ENCODE measurements at places on chromosomes 6 and 20.

- DNase-seq = peak; percentile 92
These were observed 393 bp downstream of the BCLAF1 start for GRCh38 chr6:136289327-136289578.

DNA sequence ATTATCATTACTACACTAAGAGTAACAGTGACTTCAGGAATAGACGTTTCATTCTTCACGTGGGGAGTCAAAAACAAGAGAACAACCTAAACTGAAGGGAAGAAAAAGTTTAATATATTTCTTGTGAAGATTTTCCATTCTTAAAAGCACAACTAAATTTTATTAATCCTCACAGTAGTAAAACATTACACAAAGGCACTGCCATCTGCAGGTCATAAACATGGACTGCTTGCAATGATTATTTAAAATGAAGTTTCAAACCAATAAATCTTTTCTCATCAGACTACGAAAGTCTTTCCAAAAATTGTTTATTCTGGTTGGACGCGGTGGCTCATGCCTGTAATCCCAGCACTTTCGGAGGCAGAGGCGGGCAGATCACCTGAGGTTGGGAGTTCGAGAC is 2.6 kb downstream of the NCOA5 start:
- DNase-seq = no peak

DNA sequence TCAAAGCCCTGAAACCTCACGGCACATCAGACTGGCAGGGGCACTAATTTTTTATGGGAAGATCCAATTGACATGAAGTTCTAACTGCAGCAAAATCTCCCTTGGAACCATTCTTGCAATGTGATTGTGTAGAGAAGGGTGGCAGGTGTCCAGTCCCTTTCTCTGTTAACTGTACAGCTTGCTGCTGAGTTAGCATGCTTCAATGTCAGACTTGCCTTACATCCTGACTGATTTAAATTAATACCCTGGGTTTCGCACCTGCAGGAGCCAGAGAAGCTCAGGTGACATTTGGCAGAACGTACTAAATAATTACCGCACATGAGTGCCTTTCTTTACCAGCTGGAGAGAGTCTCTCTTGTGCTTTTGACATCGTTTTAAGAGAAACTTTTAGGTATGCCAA is 123.0 kb downstream of the DOK5 start:
- no peak for DNase-seq

GRCh38 chr6:157766901-157767774 is 55.9 kb upstream of the SNX9 start:
- DNase-seq = no peak

DNA sequence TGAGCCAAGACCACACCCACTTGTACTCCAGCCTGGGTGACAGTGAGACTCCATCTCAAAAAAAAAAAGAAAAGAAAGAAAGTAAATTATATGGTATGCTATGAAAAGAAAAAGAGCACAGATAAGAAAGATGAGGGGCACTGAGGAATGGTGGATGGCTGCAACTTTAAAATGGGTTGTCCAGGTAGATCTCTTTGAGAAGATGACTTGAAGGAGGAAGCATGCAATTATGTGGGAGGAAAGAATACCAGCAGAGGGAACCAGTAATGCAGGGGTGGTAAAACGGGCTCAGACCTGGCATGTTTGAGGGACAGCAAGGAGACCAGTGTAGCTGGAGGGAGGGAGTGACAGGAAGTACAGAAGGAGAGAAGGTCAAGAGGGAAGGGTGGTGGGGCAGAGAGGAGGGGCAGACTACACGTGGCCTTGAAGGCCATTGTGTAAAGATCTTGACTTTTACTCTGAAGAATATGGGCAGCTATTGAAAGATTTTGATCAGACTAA is 22.3 kb downstream of the LINC00237 start:
- DNase-seq = no peak

DNA sequence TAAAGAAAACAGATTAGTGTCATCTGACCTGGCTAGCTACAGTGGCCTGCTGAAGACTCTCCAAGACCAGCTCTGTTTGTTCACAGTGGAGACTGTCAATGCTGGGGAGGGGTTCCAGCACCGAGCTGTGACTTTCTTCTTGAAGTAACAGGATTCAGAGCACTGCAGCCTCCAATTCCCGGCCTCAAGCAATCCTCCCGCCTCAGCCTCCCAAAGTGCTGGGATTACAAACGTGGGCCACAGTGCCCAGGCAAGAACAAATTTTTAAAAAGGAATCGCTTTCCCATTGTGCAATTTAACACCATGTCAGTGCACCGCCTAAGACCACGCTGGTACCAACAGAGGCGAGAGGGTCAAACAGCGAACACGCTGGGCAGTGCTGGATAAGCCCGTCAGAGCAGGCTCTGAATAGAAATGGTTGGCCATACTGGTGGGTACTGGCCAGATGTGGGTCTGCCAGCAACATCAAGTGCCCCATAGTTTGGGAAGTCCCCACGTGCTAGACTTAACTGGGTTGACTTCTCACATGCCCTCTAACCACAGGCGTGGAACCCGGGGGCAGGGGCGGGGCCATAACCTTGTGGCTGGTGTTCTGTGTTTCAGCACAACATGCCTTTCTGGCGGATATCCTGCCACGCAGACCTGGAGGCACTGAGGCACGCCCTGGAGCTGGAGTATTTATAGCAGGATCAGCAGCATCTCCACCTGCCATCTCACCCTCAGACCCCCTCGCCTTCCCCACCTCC is 168.9 kb downstream of the ZMYND8 start:
- DNase-seq = no peak

DNA sequence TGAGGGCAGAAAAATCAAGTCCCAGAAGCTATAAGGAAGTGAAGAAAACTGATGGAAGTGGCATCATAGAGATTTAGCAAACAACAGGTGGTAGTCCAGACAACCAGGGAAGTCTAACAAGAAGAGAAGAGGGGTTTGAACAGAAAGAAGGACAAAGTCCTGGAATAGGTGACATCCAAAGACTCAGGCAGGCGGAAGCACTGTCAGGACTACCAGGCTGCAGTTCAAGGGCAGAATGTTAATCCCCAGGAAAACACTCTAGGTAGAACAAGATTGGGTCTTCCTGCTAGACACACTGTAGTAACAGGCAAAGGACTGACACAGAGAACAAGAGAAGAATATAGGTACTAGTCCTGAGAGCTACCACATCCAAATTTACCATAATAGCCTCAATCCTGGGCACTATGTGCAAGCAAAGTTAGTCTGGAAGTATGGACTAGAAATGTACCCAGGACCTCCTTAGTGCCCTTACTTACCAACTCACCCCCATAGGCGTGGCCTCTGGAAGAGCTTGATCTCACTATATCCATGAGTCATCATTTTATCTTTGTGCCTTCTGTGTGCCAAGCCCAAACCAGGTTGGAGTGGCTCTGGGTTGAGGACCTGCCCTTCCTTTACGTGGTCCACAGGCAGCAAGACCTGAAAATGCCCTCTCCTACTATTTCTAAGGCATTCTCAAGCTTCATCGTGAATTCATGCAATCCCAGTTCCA is 2.2 kb upstream of the EPB41L2 start:
- no peak for DNase-seq

DNA sequence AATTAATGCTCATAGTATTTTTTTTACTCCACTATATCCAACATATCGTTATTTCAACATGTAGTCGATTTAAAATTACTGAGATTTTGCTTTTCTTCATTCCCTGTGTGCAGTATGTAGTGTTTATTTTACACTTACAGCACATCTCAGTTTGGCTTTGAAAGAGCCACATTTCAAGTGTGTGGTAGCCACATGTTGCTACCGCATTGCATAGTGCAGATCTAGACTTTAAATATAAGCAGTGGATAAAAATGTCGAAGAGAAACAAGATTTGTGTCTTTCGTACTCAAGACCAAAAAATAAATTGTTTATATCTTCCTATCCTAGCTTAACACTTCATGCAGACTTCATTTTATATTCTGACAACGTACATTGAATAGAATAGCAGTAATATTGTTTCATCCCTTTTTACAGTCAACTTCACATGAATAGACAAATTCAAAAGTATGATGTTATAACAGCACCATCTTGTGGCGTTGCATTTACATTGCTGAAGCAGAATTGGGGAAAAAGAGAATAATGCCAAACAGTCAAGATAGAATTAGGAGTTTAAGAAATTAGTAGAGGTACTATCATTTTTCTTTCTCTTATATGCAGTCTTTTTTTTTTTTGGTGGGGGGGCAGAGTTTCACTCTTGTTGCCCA is 29.9 kb downstream of the FBXO5 start:
- DNase-seq = no peak

GRCh38 chr6:137697267-137697938 is 169.7 kb upstream of the TNFAIP3 start:
- DNase-seq = no peak

GRCh38 chr20:3000852-3001523 is 42.4 kb upstream of the GNRH2 start:
- DNase-seq = no peak

GRCh38 chr20:9203081-9203447 is 134.2 kb downstream of the PLCB4 start:
- DNase-seq = no peak

DNA sequence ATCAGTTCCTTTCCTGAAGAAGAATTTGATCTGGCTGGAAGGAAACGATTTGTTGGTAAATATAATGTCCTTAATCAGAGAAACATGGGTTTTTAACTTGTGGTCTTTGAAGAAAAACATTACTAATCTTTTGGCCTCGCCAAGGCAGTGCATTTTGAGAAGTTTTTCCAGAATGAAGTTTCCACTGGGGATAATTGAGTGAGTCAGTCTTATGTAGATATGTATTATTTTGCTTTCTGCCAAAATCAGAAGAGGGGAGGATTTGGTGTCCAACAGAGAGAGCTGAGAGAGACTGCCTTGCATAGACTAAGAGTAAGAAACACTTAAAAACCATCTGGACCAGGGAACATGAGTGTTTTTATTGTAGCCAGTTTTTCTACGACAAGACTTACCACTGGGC is 79.9 kb downstream of the FNDC1 start:
- no peak for DNase-seq

- DNase-seq = no peak
These were observed 553.7 kb downstream of the COL12A1 start for GRCh38 chr6:74651948-74652842.

DNA sequence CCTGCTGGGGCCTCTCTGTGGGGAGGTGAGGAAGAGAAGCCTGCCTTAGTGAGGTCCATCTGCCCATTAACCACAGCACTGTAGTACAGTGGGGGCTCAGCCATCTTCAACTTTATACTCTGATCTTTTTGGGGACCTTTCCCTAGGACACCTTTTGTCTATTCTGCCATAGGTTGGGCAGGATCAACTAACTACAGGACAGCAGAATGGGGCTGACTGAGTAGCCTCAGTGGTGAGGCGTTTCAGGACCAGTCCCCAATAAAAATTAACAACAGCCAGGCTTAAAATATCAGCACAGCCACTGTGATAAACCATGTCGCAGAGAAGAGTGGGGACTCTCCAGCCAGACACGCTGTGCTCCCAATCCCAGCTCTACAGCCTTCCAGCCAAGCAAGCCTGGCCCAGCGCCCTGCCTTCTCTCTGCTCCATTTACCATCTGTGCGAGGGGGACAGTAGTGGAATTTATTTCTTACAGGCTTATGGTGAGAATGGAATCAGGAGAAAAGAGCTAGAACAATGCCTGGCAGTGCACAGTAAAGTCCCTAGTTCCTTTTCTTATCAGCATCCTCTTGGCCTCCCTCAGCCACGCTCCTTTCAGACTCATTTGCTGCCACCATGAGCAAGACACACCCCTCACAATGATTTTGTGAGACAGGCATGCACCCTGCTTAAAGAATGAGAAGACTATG is 75.5 kb downstream of the SLC22A23 start:
- DNase-seq = no peak

DNA sequence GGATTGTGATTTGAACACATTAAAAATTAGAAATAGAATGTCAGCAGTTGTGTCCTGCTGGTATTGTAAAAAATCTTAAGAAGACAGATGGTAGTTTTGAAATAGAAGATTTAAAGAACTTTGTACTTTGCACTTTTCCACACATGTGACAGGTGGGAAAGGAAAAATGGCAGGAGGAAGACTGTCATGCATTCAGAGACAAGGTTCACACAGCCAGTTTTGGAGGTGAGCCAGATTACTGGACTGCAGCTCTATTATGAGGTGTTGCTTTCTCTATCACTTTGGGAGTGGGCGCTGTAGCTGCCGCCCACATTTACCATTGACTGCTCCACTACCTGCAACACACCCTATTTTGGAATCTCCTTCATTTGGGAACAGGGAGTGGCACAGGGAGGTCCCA is 12.1 kb upstream of the NDUFAF4 start:
- no peak for DNase-seq

DNA sequence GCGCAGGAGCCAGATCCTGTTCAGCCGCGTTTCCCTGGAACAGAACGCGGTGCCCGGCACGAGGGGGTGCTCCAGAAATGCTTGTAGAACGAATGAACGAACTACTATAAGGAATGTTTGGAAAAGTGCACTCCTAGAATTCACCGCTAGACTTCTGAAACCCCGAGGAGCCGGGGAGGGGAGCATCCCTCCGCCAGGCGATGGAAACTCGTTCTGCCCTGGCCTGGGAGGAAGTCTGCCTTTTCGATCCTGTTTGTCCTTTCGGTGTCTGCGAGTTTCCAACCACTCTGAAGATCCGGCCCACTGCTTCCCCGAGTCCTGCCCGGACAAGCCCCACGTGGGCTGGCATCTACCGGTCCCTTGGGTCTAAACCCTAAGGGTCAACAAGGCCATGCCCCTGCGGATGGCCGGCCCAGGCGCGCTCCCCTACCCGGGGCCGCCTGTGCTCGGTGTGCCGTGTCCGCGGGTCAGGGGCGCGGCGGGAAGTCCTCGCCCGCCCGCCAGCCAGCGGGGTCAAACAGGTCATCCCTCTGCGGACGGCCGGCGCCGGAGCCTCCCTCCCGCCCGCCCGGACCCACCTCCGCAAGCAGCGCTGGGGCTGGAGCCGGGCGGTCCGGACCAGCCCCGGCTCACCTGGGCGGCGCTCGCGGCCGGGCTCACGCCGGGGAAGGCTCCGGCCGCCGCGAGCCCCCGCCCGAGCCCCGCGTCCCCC is 526 bp downstream of the SULF2 start:
- DNase-seq = no peak

GRCh38 chr6:48933136-48933535 is 529.9 kb downstream of the MMUT start:
- no peak for DNase-seq

GRCh38 chr6:112841553-112842329 is 494.6 kb downstream of the RFPL4B start:
- DNase-seq = no peak

- DNase-seq = no peak
These were observed 13.3 kb upstream of the FAXC start for GRCh38 chr6:99362678-99363268.

- no peak for DNase-seq
These were observed 43.5 kb downstream of the PERP start for GRCh38 chr6:138063726-138064125.

DNA sequence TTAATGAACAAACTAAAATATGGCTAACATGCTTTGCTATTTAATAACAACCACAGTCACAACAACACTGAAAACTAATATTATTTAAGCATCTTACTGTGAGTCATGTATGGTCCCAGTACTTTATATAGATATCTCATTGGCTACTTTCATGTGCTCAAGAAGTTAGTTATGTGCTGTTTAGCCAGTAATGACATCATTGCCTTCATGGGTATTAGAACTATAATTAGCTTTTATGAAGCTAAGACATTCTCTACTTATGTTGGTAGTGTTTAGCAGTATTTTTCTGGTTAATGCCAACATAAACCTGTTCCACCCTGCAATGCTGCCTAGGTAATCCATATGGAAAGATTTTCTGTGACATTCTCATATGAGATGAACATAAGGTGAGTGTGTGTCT is 56.1 kb downstream of the ADGRG6 start:
- DNase-seq = no peak

GRCh38 chr6:110662490-110663211 is 152.6 kb downstream of the CDK19 start:
- no peak for DNase-seq

- no peak for DNase-seq
These were observed 36.0 kb downstream of the STK35 start for GRCh38 chr20:2137552-2138201.
